Cortex of kidney (tissue), 1 donor: ENCODE measurements at places on chromosomes 6 and 20.

GRCh38 chr6:30264743-30265142 is 51.5 kb upstream of the TRIM26 start:
- DNase-seq, result no peak

GRCh38 chr6:93779086-93779841 is 359.9 kb upstream of the EPHA7 start:
- no peak for DNase-seq

GRCh38 chr6:33597551-33598322 is 17.7 kb upstream of the BAK1 start:
- DNase-seq, result no peak

DNA sequence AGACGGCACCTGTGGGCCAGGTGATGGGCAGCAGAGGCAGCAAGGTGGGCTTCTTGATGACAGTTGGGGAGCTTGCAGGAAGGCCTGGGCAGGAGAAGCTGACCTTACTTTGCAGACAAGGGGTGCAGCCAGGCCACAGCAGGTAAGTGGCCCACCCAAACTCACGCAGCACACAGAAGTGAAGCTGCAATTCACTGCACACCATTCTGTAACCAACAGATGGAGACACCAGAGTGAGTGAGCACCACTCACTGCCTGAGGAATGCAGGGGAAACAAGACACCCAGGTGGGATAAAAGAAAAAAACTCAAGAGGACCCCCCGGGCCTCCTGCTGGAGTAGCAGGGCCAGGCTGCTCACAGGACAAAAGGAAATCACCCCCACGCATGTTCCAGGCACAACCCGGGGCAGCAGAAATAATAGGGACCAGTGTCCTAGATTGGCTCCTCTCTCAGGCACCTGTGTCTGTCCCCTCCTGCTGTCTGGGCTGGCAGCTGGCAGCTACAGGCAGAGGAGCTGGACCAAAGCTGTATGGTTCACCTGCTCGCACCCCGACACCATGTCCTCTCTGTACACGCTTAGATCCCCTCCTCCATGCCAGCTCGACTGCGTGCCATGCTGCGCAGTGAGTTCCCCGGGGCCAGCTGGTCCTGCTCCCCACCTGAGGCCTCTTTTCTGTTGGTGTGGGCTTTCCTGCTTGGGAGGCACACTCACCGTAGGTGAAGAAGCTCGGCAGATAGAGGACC is 4.9 kb downstream of the MTCH1 start:
- no peak for DNase-seq

GRCh38 chr6:167013067-167013466 is 13.9 kb downstream of the CEP43 start:
- DNase-seq, result no peak

GRCh38 chr6:157556671-157557430 is 175.9 kb downstream of the ZDHHC14 start:
- no peak for DNase-seq

- DNase-seq, result no peak
Observed at GRCh38 chr20:38109591-38110524, 55.2 kb downstream of the TGM2 start.

DNA sequence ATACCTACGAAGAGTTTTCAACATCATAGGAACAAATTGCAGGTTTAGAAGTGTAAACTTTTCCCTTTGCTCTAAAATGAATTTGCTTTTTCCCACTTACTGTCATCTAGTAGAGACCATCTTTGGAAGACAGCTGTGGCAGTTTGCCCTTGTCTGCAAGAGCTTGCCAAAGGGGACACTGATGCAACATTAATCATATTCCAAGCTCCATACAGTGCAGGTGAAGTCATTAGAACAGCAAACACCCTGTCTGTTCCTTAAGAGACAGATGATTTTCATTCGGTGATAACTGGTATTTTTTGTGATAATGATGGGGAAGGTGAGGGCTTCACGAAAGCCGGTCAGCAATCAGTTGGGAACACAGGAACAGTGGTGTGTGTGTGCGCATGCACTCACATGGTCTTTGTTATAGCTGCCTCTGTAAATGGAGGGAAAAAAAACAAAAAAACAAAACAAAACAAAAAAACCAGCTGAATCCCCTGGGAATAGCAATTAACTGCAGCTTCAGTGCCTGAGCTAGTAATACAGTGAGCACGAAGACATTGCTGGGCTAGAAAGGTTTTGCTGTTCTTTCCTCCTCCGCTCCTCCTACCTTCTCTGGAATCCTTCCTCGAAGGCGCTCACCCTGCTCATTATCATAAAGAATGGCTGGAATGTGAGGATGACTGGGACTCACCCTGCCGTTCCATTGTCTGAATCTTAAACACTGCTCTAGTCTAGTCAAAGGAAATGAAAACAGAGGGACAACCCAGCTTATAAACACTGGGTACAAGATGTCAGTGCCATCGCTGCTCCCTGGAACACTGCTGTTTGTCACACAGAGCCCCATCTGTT is 35.2 kb upstream of the KIF13A start:
- no peak for DNase-seq

DNA sequence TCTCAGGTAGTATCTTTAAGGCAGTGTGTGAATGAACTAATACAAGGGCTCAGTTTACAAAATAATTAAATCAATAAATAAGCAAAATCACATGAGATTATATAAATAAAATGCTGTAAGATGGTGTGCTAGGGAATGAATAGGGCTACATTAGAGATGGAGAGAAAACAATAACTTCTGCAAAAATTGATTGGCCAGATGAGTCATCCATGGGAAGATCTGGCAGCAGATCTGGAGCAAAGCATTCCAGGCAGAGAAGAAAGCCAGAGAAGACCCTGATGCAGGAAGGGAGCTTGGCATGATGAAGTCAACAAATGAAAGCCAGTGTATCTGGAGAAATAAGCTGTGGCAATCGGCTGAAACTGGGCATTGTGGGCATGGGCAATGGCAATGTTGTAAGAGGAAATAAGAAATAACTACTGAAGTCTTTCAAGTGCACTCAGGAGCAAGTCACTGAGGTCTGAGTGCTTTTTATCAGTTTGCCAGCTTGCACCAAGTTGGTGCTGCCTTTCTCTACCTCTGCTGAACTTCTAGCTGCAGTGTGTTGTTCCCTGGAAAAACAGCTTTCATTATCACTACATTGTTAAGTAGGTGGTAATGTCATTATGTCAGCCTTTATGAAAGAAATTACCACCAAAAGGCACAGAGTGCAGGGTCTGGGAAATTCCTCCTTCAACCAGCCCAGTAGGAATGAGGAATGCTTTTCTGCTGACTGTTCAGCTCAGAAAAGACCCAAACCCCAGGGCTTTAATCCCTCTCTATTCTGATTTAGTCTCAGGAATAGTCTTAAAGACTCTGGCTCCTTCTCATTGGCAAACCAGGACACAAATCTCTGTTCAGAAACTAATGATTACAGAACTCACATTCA is 231.6 kb downstream of the HTR1B start:
- DNase-seq, result no peak

GRCh38 chr6:20599302-20600051 is 65.2 kb downstream of the CDKAL1 start:
- DNase-seq, result no peak

DNA sequence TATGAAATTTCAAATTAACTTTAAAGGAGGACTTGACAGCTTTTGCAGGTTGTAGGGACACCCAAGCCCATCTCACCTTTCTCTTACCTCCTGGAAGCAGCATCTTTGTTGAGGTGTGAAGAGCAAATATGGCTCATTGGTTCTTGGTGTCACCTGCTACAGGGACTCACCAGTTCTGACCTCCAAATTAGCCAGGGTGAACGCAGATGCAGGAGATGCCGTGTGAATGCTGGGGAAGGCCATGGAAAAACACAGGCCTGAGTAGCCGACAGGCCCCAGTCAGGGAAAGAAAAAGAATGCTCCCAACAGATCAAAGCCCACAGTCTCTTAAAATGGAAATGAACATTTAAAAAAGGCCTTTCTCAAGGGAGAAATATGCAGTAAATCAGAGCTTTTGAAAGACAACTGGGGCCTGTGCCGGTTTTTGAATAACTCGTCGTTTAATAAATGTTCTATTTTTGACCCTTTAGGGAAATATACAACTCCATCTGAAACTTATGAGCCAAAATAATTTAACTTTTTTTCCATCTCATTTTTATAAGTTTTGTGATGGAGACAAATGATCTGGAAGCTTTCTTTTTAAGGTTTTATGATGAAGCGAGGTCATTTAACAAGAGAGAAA is 167.5 kb downstream of the CD83 start:
- DNase-seq, result no peak

GRCh38 chr20:39453890-39454289 is 491.7 kb downstream of the DHX35 start:
- no peak for DNase-seq

DNA sequence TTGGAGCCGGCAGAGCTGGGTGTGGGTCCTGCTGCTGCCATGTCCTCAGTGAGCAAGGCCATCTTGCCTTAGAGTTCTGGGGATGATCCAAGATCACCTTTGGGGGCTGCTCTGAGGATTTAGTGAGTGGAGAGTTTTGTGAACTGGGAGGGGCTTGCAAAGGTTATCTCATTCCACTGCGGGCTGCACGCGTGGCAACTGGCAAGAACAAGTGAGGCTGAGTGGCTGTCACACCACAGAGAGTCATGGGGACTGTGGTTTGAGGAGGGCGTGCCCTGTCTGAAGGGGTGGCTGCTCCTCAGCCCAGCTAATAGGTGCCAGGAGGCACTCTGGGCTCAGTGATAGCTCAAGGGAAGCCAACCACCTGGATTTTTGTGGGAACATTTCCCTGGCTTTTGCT is 37.6 kb downstream of the TTLL9 start:
- no peak for DNase-seq

GRCh38 chr20:40156600-40157317 is 532.3 kb downstream of the MAFB start:
- DNase-seq, result no peak

DNA sequence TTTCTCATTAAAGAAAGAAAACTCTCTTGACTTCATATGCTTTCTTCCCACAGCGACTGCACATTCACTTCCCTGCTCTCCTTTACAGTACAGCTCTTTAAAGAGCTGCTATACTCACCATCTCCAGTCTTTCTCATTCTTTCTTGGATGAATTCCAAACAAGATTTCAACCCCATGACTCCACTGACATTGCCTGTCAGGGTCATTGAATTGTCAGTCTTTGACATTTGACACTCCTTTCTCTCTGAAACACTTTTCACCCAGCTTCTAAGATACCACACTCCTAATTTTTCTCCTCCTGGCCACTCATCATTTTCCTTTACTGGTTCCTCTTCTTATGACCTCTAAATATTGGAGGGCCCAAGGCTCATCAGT is 811 bp upstream of the ARMH2 start:
- no peak for DNase-seq

GRCh38 chr6:100469101-100469859 is 4.6 kb upstream of the SIM1 start:
- DNase-seq, result no peak

DNA sequence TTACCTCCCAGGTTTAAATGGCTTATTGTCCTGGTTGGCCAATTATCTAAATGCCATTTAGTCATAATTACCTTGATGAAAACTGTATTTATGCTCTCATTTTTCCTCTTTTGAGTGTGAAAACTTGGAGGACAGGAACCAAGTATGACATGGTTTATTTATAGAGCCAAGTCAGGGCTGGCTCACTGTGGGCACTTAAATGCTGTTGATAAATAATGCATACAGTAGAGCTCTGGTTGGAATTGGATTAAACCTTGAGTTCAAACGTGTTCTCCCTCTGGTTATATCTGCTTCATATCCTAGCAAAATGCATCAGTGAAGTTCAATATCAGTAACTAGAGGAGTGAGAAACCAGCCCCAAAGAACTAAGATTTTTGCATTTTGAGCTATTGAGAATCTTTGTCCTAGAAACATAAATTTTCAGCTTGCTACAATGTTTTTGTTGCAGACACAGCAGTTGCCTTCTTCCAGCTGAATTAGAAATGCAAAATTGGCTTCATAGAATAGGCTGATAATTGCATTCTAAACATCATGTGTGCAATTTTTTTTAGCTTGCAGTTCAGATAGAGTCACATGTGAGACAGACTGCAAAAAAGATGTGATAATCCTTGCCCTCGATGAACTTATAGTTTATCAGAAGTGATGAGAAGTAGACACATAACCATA is 255.8 kb downstream of the BTBD3 start:
- DNase-seq, result no peak

- DNase-seq, result no peak
Observed at GRCh38 chr20:33791959-33792597, 19.1 kb upstream of the CHMP4B start.

DNA sequence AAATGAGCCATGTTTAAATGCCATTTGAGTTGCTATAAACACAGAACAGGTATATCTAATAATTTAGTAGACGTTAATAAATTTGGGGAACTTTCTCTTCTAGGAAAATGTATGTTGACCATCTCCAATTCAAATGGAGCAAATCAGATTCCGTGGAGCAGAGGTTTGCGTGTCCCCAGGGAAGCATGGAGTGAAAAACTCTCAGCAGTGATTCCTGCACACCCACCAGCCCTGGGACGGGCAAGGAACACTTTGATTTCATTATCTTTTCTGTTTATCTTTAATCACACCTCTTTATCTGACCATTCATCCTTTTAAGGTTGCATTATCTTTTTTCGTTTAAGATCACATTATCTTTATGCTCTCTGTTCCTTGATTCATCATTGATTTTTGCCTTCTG is 95.0 kb downstream of the RNASET2 start:
- DNase-seq, result no peak
